ENCODE measurements at places on chromosomes 16 and 17.
A peak's percentile ranks its signal among the peaks of the same experiment; 100 is the strongest.

DNA sequence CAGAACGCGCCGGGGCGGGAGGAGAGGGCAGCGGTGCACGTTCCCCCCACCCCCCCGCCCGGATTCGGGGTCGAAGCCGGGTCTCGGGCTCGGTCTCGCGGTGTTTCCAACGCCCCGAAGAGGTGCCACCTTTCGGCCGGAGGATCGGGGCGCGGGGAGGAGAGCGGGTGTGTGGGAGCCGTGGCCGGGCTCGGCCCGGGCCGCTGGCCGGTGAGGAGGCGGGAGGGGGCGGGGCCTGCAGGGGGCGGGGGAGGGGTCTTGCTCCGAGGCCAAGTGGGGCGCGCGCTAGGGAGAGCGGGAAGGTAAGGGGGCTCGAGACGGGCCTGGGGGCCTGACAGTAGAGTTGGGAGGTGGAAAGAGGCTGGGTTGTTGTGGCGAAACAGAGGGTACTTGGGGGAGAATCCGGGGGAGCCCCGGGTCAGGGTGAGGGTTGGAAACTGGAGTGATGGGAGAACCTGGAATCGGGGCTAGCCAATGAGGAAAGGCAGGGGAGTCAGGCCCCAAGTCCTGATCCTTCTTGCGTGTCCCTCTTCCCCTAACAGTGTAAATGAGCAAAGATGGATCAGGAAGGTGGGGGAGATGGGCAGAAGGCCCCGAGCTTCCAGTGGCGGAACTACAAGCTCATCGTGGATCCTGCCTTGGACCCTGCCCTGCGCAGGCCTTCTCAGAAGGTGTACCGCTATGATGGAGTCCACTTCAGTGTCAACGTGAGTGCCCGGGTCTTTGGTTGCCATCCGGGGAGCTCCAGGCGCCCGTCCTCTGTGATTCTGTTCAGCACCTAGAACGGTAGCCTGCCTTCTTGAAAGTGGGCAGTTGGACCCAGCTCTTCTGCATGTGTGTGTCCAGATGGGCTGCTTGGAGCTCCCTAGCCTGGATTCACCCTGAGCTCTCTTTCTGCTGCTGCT, 873 bp downstream of the SETD1A start:
- peak; percentile 77 for DNase-seq

- no peak for DNase-seq
Observed at GRCh38 chr16:81637336-81638235, 141.5 kb upstream of the PLCG2 start.

DNA sequence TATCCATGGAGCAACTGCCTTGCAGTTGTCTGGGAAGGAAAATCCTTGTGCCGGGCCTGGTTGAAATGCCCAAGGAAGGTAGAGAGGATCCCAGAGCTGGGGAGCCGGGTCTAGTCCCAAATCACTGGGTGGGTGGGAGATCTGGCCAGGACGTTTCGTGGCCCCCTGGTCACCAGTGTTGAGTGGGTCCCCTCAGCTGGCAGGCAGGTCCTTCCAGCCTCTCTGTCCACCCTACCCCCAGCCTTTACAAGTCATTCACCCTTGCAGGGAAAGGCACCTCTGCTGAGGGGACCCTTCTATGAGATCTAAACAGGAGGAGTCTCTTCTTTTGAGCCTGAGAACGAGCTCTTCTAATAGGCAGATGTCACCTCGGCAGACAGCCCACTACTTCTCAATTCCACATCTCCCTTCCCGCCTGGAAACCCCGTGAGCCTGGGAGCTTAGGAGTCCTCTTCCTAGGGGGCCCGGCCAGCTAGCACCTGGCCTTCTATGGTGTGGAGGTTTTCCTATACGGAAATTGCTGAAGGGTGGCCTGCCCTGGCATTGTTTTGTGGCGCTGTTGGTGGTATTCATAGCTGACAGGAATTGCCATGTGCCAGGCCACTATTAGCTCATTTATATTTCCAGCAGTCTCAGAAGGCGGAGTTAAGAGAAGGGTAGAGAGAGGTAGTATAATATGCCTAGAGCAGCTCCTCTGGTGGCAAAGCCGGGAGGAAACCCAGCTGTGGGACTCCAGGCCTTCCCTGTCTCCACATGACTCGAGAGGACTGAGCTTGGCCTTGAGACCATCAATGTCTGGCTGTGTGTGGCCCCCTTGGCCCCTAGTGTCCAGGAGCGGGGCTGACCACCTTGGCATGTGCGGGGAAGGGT, 13.3 kb downstream of the MPRIP start:
- DNase-seq: peak; percentile 19

DNA sequence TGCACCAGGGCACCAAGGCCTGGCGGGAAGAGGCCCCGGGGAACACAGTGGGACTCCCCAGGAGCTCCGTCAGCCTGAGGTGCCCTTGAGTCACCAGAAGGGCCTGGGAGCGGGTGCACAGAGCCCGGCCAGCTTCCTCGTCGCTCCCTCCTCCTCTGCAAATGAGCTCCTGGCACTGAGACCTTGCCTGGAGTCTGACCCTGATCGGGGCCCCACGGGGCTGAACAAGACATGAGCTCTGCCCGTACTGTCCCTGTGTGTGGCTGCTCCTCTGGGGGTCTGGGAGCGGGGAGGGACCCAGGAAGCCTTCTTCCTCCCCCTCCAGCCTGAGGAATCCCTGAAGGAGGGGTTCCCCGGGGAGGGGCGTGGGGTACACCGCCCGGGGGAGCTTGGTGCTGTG, 36.4 kb upstream of the SSTR5 start:
- no peak for DNase-seq

DNA sequence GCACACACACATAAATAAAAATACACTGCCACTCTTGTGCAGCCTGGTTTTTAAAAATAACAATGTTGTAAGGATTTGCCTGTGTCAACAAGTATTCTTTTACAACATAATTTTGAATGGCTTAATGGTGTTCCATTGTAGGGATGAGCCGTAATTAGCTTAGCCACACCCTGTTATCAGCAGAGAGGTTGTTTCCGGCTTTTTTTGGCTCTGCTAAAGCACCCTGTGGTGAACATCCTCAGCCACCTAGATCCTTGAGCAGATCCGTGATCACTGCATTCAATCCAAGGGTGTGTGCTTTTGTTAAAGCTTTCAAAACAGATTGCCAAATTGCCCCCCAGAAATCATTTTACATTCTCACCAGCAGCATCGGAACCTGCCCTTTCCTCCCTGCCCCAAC, 7.0 kb downstream of the KATNB1 start:
- DNase-seq: no peak

DNA sequence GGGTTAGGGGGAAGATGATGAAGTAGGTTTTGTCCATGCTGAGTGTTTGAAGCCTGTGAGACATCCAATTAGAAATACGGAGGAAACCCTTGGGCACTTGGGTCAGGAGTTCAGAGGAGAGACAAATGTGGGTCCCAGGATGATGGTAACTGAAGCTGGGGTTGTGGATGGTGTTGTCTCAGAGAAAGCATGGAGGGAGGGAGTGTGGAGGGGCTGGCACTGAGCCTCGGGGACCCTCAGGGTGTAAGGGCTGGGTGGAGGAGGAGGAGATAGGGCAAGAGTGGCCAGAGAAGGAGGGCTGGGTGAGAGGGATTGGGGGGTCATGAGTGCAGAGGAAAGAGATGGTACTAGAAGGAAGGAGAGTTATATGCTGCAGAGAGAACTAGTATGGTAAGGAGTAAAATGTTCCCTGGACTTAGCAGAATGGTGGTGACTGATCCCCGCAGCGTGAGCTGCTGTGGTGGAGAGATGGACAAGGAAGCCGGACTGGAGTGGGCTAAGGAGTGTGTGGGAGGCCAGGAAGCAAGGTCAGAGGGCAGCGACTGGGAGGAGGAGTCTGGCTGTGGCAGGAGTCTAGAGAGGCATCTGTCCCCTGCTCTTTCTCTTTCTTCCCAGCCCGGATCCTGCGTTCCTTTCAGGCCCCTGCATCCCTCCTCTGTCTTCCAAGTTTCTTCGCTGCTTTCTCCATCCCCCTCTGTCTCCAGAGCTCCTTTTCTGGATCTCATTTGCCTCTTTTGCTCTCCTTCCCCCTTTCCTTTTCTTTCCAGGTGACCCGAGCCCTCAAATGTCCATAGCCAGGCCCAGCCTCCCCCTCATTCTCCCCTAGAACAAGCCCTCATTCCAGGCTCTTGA, 3.9 kb upstream of the COL1A1 start:
- DNase-seq: no peak

DNA sequence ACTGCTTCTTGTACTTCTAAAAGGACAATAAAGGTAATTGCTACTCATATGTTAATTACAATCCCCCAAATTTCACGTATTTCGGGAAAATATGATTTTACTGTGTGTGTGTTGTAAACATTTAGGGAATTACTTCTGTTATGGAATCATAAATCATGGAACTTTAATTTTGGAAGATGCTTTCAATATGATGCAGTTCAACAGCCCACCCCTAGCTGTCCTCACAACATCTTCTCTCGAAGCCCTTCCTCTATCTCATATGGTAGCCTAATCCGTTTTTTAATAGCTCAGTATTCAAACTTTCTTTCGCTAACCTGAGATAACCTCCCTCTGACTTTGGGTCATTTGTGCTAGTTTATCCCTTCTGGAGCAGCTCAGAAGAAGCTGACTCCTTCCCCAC, 78.4 kb downstream of the ANKFN1 start:
- DNase-seq: no peak

DNA sequence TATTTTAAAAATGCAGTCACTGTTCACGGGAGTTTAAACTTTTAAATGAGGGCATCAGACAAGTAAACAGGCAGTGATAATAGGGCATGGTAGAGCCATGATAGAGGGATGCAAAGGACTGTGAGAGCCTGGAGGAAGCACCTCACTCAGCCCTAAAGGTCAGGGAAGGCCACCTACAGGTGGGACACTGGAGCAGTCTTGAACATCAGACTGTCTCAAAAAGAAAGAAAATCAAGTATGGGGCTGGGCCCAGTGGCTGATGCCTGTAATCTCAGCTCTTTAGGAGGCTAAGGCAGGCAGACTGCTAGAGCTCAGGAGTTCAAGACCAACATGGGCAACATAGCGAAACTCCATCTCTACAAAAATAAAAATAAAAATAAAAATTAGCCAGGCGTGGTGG, 31.0 kb upstream of the DHRS7B start:
- DNase-seq: no peak

DNA sequence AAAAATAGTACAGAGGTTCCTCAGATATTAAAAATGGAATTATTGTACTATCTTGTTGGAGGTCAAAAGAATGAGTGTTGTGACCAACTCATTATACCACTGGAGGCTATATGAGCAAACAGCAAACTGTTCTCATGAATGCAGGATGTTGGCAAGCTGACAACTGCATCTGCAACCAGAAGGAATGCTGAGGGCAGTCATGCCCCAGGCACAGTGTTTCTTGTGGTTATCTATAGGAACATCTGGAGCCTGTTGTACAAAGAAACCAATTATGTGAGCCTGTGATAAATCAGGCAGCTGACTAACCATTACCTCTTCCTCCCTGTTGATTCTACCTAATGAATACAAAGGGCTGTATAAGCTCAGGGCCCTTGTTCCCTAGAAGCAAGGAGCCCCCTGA, 2057.1 kb downstream of the TP53TG3F start:
- DNase-seq: no peak

- DNase-seq: no peak
Observed at GRCh38 chr17:80937462-80938381, 53.9 kb upstream of the CHMP6 start.

DNA sequence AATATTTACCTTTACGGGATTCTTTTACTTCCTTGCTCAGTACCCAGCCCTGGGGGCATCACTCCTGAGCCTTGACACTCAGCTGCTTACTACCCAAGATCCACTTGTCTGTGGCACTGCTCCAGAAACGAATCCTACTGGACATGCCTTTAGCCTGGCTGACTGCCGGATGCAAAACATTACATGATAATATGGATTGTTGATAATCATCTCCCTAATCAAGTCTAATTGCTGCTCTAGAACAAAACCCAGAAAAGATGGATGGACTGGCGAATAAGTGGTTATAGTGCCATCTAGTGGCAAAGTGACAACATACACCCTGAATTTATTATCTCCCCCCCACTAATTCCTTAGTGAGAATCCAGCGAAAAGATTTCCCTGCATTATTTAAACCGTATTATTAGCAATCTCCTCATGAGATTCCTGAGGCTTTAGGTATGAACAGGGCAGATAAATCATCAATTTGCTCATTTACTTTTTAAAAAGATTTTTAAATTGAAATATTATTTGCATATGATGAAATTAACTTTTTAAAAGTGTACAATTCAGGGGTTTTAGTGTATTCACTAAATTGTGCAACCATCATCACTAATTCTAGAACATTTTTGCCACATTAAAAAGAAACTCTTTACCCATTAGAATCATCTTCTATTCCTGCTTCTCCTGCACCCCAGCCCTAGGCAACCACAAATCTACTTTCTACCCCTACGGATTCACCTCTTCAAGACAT, 61.6 kb downstream of the RGS9 start:
- no peak for DNase-seq

DNA sequence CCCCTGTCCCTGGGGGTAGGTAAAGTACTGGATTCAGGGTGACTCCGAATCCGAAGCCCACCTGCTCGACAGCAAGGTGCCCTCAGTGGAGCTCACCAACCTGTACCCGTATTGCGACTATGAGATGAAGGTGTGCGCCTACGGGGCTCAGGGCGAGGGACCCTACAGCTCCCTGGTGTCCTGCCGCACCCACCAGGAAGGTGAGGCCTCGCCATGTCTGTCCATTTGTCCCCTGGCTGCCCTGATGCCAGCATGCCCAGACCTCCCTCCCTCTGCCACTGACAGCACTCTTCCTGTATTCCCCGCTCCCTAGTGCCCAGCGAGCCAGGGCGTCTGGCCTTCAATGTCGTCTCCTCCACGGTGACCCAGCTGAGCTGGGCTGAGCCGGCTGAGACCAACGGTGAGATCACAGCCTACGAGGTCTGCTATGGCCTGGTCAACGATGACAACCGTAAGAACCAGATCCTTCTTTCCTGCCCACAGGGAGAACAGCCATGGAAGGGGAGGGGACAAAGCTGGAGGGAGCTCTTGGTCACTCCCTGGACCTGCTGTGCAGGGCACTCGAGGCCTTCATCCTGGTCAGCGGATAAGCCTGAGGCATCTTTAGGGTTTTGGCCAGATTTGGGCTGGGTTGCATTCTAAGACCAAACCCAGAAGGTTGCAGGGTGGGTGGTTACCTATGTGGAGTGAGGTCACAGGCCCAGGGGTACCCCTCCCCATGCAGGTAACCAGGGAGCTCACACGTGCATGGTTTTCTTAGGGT, 14.2 kb downstream of the GALK1 start:
- no peak for DNase-seq

GRCh38 chr17:79203657-79204056, 129.0 kb downstream of the ENGASE start:
- no peak for DNase-seq

DNA sequence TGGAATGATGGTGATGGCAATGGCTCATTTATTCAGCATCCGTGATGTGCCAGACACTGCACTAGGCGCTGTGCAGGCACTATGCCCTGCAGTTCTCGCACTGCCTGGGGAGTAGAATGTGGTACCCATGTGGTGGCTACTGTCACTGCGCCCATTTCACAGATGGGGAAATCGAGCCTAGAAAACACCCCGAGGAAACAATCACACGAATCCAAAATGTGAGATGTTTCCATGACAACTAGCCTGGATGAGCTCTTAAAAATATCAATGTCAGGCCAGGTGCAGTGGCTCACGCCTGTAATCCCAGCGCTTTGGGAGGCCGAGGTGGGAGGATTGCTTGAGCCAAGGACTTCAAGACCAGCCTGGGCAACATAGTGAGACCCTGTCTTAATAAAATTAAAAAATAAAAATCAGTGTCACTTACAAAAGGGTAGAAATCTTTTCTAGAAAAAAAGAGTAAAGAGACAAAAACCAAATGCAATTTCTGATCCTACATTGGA, 57.9 kb upstream of the TNRC6A start:
- DNase-seq: no peak

GRCh38 chr16:1525871-1526607, 7.4 kb upstream of the TMEM204 start:
- no peak for DNase-seq

Measured in glutamatergic neuron (in vitro differentiated cells).